Suprapubic skin (tissue), 4 donors: ENCODE measurements at places on chromosomes 4 and X. TPM values are rescaled to one million over a fixed set of nuclear protein-coding genes. Genes with fewer than 3 reads are reported as not detected.

The NCAPG gene
- total RNA-seq: 5.4 TPM

The CDS1 gene
- total RNA-seq: 24.3 TPM

DNA sequence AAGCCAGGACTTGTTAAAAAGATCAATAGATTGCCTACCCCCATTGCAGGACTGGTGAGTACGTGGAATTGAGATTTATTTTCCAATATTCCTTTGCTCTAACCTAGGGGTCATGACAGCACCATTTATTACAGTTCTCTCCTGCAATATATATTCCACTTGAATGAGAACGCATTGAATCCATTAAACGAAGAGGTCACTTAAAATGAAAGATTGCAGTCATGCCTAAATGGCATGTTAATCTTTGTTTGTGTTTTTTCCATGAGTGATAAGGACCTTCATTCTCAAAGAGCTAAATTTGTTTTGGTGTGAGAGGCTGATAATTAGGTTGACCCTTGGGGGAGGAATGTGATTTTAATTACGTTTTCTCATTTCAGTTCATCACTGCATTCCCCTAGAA, 13.5 kb upstream of the LIMCH1 start:
- no peak for DNase-seq

- no peak for DNase-seq
Observed at GRCh38 chrX:114047558-114047957, 536.3 kb upstream of the HTR2C start.

GRCh38 chr4:156298230-156298629, 344.6 kb upstream of the CTSO start:
- DNase-seq: no peak
